Activated CD8-positive, alpha-beta memory T cell treated with anti-CD3 and anti-CD28 coated beads for 1 hour (primary cell): ENCODE measurements at places on chromosomes 3 and 15.

DNA sequence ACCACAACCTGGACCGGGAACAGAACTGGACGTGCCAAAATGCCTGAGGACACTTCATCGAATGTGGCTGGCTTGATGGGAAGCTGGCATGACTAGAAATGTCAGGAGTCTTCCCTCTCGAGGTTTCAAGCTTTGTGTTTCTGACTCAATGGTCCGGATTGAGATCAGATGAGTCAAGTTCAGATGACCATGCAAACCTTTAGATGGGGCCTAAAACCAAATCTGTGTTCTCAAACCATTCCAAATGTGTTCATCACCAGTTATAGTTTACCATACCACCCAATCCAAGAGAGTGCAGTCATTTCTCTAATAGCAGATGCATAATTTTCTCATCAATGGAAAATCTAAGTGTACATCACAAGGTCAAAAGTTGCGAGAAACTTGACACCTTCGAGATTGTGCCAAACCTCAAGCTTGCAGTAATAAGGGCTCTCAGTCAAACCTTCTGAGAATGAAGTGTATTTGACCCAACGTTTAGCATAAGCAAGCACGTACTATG lies 369.1 kb downstream of the RORA start:
- DNase-seq = no peak

DNA sequence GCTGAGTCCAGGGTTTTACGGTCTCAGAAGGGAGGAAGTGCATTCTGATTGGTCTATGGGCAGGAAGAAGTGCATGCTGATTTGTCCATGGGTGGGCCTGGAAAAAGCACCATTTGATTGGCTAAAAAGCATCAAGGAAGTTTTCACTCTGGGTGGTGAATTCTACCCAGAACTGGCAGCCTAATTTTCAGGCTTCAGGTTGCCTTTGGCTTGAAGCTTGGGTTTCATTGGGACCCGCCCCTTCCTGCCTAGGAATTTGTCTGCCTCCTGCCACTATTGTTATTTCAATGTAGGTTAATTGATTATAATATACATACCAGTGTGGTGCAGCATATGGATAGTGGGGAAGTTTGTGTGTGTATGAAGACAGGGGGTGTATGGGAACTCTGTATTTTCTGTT lies 1355.9 kb downstream of the SI start:
- DNase-seq = no peak

- DNase-seq = no peak
These were observed 13.2 kb downstream of the USP13 start for GRCh38 chr3:179666030-179666429.

DNA sequence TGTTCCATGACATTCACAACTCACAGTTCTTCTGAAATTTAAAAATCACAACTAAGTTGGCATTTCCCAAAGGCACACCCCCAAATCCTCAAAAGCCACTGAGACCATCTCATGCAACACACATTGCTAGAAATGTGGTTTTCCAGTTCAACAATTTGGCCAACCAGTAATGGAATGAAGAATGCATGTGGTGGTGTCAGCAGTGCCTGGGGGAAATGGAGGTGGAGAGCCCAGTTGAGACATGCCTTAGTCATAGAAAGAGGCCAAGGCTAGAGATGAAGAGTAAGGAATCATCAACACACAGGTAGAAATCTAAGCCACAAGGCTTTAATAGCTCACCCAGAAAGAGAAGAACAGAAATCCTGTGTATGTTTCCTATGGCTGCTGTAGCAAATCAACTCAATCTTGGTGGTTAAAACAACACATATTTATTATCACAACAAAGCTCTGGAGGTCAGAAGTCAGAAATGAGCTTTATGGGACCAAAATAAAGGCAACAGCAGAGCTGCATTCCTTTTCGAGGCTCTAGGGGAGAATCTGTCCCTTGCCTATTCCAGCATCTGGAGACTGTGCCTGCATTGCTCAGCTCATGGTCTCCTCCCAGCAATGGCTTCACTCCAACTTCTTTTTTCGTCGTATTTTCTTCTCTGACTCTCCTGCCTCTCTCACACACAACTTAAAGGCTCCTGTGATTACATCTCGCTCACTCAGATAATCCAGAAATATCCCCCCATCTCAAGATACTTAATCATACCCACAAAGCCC lies 54.0 kb downstream of the SNTN start:
- no peak for DNase-seq

- no peak for DNase-seq
These were observed 7.9 kb downstream of the RPL32 start for GRCh38 chr3:12833222-12834161.

- DNase-seq = no peak
These were observed 137.3 kb upstream of the UBE2E1 start for GRCh38 chr3:23668430-23668904.

- no peak for DNase-seq
These were observed 427.4 kb upstream of the NAALADL2 start for GRCh38 chr3:174431717-174432116.

DNA sequence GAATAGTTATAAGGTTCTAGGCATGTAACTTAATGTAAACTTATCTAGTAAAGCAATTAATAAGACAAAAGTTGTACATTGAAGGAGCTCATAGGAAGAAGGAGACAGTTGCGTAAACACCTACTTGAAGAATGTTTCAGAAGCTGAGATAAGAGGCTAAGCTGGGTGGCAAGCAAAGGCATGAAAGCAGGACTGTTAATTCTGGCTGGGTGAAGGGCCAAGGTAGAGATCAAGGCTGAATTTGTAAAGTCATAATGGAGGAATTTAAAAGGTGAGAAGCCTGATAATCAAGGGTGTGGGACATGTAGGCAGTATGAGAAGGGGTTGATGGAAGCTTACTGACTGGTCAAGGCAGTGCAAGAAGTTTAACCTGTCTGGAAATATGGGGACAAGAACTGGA lies 80.4 kb upstream of the TGFBR2 start:
- DNase-seq = no peak
